Stimulated activated CD4-positive, alpha-beta T cell treated with anti-CD3 and anti-CD28 coated beads, Interleukin-4, amount 100 ng/mL, for 24 hours (primary cell): ENCODE measurements at places on chromosomes 1 and 21.

DNA sequence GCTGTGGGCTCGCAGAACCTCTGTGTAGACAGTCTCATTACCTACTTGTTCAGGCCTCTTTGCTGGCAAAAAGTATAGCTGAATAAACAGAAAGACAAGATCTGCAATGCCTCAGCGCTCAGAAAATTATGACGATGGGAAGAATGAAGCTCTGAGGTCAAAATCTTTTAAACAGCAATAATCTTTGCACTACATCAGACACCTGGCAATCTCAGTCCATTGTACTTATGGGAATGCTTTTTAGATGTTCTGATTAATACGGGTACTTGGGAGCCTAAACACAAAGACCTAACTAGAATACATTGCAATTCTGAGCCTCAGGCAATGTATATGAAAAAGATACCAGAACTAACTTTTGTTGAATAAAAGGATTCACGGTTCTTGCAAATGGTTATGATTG is 410.7 kb downstream of the SMYD3 start:
- DNase-seq, result no peak

DNA sequence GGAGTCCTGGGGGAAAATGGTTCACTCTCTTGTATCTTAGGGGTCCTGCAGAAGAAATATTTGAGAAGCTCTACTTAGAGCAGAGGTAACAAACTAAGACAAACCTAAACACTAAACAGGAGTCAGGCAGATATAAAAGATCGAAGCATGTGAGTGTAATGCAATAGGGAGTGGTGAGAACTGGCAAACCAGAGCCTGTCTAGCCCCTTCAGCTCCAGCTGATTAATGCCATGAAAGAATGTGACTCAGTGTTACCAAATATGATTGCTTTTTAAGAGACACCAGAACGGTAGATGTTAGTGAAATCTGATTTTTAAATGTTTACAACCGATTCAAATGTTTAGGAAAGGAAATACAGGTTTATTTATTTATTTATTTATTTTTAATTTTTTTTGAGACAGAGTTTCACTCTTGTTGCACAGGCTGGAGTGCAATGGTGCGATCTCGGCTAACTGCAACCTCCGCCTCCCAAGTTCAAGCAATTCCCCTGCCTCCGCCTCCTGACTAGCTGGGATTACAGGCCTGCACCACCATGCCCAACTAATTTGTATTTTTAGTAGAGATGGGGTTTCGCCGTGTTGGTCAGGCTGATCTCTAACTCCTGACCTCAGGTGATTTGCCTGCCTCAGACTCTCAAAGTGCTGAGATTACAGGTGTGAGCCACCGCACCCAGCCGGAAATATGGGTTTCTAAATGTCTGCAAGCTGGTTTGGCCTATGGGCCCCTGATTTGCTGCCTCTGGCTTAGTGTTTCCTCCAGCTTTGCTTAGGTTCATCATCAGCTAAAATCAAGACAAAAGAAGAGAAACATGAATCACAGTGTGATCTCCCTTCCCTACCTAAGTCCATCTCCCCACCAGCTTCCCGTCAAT is 12.2 kb downstream of the TXNIP start:
- no peak for DNase-seq

DNA sequence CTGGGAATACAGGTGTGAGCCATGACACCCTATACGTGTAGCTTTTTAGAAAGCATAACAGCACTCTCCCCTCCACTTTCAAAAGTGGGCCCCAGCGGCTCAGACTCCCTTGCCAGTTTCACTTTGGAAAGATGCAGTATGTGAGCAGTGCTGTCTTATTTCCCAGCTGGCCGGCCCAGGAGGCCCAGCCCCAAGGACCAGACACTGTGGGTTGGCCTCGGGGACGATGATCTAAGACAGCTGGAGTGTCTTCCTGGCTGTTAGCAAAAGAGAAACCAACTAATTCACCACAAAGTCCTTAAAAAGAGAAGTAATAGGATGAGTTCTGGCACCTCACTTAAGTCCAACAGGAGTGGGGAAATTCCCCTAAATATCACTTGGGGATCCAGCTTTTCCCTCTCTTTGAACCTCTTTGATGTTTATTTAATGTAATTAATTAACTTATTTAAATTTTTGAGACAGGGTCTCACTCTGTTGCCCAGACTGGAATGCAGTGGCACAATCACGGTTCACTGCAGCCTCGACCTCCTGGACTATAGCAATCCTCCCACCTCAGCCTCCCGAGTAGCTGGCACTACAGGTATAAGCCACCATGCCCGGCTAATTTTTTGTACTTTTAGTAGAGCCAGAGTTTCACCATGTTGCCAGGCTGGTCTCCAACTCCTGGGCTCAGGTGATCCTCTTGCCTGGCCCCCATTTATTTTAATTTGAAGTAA is 17.6 kb upstream of the CLIC4 start:
- DNase-seq, result no peak

DNA sequence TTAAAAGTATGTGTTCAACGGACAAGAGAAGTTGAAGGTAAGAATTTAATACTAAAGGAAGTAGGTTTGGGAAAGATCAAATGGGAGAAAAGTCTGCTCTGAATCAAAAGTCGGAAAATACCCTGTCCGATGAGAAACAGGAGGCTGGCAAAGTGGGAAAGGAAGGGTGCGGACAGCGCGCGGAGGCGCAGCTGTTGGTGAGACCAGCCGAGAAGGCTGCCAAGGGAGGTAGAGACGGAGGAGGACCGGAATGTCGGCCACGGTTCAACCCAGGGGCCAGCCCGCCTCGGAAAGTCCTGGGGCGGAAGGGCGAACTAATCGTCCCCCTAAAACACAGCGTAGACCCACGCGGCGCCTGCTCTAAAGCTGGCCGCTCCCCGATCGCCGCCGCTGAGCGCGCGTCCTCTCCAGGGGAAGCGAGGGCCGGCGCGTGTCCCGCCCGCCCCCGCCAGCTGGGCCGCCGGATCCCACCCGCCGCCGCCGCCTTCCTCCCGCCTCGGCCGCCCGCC is 639 bp upstream of the SPATA1 start:
- no peak for DNase-seq

DNA sequence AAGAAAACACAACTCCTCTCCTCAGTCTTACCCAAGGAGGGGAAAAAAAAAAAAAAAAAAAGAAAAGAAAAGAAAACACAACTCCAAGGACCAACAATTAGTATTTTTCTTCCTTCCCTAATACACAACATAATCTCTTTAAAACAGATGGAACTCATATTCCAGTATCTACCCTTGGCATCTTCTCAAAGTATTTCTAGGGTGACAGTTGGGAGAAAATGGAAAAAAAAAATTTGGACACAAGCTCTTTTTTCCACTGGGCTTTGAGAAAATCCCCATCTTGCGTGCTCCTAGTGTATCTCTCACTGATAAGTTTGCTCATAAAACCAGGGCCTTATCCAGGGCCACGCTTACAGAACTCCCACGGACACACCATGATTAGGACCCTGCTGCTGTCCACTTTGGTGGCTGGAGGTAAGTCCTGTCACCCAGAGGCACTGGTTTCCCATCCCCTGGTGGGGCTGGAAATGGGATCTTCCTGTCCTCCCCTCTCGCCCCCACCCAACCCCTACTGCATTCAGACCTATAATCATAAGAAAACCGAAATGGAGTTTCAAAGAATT is at the start of gene CELA2B:
TSS of gene CELA2B (plus strand) at position 353 of the 563 bp plus-strand sequence. CDS start at position 375, 22 bp downstream.
- DNase-seq, result no peak

DNA sequence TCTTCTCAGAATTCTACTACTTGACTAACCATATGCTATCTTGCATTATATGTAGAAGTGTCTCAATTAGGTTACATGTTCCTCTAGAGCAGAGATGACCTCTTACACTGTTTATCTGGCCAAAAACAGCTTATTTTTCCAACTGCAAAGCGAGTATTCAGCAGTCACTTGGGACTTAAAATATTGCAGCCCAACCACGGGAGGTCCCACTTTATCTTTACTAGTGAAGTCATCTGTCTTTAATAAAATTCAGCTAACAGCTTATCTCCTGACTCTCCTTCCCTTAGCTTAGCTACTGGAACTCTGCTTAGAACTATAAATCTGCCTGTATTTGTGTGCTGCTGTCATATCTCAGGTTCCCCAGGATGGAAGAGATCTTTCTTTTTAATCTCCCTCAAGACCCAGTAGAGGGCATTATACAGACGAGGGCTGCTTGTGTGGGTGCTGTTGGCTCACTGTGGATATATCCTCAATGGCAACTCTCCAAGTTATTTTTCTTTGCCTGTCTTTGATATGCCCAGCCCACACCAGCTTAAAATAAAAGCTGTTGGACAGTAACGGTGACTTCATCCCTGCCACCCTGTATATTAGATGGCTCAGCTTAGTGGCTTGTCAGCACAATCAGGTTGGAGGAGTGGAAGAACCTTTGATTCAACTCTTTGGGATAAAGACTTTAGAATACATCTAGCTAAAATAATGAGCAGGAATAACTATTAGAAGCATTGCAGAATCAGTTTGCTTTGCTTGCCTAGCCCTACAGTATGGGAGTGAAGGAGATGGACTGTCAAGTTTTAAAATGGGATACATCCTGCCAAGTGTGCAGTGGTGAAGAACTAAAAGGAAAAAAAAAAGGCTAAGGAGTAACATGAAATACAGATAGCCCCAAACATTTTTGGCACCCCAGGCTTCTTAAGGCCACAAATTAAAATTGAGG is 9.6 kb downstream of the ENSA start:
- no peak for DNase-seq

DNA sequence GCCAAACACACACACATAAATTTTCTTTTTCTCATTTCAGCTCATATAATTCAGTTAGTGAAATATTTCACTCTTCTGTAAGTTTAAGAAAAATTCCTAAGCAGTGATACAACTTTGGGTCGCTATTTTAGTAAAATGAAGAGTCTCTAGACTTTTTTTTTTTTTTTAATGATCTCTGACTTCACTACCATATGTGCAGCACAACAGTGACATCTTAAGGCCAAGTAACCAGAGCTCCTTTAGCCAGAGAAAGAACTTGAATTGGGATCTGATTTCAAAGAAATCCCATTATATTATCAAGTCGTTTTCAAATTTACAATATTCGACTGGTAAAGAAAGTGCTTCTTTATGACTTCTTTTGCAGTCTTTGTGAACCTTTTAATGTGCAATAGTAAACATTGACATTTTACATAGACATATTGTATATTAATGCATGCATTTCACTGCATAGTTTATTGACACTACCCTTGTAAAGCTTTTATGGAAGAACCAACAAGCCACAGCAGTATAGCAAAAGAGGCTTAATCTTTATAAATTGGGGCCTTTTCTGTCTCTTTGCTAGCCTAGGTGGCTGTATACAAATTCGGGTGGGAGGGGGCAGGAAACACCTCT is 62.2 kb downstream of the LRRC40 start:
- no peak for DNase-seq

GRCh38 chr1:229842302-229843255 is 216.5 kb downstream of the URB2 start:
- no peak for DNase-seq

DNA sequence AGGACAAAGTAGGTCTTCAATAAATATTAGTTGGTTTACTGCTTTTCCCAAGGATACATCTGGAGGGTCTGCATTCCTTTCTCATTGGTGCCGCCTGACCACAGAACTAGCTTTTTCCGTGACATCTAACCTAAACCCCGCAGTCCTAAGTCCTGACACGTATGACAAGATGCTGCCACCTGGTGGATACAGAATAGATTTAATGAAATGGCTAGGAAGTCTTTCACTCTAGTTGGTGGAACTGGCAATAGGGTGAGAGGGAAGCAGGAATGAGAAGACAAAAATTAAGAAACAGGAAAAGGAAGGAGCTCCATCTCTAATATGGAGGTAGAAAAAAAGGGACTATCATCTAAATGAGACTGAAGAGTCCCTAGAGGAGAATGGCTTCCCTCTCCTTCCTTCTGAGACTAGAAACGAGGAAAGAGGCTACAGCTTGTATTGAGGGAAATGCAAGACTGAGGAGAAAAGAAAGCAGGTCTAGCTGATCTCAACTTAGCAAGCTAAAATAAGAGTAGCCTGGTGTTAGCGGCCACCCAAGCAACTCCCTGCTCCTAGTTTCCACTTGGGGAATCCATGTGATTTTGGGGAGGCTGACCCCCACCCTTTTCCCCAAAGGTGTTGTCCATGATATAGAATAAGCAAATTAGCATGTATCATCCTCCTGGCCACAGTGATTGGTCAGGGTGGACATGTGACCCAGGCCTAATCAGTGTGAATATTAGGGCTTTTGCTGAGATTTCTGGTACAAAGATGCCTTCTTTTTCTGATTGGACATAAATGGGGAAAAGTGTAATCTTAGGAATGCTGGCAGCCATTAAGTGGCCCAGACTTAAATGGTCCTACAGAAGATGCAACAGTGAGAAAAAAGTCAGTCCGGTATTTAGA is 5.9 kb downstream of the RFX5 start:
- DNase-seq, result peak; percentile 60

GRCh38 chr1:117682372-117682771 is 76.5 kb downstream of the TENT5C start:
- DNase-seq, result no peak

- DNase-seq, result no peak
Observed at GRCh38 chr1:232353001-232353400, 276.9 kb downstream of the SIPA1L2 start.

DNA sequence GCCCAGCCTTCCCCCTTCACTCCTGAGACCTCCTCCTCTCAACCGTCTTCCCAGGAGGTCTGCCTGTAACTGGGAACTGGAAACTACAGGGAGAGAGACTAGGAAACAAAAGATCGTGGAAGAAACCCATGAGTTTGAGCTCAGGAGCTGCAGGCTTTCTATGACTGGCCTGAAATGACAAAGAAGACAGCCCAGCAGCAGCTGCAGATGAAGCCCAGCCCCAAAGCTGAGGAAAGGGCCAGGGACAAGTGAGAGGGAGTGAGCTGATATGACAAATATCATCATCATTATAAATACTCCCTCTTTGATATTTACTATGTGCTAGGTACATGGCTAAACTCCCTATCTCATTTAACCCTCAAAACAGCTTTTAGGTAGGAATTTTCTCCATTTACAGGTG is 142.6 kb upstream of the CTTNBP2NL start:
- DNase-seq, result no peak

GRCh38 chr1:56095696-56096665 is 483.4 kb downstream of the PLPP3 start:
- no peak for DNase-seq

DNA sequence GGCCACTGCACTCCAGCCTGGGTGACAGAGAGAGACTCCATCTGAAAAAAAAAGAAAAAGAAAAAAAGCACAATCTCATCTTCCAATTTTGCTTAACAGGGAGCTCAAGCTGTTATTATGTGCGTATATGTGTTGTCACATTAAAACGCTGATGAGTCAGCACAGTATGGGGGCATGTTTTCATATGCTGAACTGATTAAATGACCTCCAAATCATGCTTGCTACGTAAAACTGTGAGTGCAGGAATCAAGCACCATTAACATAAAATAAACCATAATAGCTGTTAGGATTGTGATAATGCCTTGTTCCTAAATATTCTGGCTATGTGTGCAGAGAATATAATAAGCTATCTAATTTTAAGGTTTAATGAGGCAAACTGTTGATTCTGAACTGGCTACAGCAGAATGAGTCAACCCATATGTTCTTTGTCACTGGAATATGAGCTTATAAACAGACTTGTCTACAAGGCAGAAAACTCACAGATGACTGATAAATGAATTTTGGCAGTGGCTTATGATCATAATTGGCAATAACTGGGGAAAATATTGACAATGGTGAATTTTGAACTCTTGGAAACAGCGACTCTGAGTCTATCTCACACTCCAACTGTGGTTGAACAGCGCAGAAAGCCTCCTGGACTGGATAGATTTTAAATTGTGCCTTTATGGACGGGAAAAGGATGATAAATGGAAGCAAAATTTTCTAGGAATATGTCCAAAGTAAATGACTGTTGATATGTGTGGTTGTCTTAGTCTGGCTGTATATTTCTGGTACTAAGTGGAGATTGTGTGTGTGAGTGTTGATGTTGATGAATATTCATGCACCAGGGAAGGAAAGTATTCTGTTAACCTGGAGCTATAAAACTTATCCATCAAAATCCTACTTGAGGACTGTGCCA is 75.5 kb downstream of the VCAM1 start:
- DNase-seq, result no peak

- no peak for DNase-seq
Observed at GRCh38 chr1:31476891-31477846, 64.2 kb downstream of the SERINC2 start.
